ENCODE measurements at places on chromosomes 2 and 18.

DNA sequence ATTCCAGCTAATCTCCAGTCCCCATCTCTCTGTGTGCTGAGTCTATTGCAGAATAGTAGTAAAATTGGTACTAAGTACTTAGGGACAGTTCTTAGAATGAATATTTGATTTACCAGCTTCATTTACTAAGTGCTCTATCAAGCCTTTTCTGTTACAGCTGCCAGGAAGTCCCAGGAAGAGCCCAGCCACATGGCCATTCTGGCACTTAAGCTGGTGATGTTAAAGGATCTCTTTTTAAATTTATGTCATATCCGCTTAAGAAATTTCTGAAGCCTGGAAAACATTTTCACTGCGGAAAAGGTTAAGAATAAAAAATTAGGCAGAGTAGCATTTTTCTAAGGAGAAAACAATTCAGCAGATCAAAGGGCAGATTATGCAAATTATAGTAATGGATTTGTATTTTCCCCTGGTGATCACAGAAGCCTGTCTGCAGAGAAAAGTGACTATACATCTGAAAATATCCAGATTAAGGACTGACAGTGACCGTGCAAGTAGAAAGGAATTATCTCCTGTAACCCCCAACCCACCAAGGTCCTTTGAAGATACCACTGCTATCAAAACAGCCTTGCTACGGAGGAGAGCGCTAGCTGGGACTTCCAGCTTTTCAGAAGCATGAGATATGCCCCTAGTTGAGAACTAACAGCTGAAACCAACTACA is 260.8 kb downstream of the SH3BP4 start:
- H3K27me3 ChIP-seq, result peaks cover 9% of the 10 kb centered on the region
- no peak overlapping the region for H3K27ac ChIP-seq
- H3K36me3 ChIP-seq, result no peaks in the 10 kb centered on the region

DNA sequence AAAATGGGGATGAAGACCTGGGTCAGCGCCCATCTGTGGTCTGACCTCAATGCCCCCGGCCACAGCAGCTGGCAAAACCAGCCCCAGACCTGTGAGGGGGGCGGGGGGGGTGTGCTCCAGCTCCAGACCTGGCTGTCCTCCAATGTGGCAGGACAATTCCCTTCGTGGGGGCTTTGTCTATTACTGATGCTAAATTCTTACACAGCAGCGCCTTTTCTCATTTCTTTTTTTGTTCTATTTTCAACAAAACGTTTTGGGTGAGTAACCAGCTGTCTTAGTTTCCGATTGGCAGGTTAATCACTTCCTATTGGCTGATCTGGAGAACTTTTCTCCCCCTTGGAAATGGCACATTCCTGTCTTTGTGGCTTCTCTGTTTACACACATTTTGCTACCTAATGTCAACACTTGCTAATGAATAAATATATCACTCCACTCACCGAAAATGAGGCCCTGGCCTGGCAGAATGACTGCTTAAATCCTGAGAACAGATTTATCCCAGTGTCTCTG is 4.4 kb downstream of the SMAD7 start:
- H3K4me3 ChIP-seq, result no peak overlapping the region
- no peaks in the 10 kb centered on the region for H3K27me3 ChIP-seq
- H3K27ac ChIP-seq, result peak overlapping the region; percentile 90
- H3K4me1 ChIP-seq, result peaks cover 29% of the 10 kb centered on the region
- DNase-seq, result no peak
- H3K36me3 ChIP-seq, result no peaks in the 10 kb centered on the region

DNA sequence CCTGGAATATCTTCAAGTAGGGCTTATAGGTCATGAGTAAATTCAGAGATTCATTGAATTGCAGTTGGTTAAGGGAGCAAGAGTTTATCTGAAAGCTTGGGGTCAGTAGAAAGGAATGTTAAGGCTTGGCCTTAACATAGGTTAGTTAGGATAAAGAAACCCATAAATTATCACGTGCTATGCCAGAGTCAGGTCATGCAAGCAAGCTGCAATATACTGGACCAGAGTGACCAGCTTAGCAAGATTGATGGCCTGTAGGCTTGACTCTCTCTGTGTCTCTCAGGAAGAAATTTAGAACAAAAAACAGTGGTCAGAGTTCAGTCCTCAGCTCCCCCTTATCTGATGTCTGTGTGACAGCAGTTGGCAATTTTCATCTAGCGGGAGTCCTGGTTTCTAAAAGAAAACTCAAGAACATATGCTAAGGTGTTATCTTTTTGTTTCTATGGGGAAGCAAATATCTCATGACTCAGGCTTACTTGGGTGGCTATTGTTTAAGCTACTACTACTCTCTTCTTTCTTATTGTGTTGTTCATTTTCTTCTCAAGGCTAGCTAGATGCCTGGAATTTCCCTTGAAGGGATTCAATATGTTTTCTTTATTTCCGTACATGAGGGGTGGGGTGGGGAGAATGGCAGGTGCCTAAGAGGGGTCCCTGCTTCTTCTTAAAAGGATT is 28.7 kb upstream of the MARCO start:
- no peaks in the 10 kb centered on the region for H3K36me3 ChIP-seq
- no peak overlapping the region for H3K4me3 ChIP-seq
- no peak for DNase-seq
- H3K4me1 ChIP-seq, result no peaks in the 10 kb centered on the region

- H3K27me3 ChIP-seq, result peaks cover 3% of the 10 kb centered on the region
- H3K4me1 ChIP-seq, result no peaks in the 10 kb centered on the region
- no peak overlapping the region for H3K4me3 ChIP-seq
- no peak for DNase-seq
- no peak overlapping the region for H3K27ac ChIP-seq
These were observed 161.8 kb downstream of the LNPK start for GRCh38 chr2:175840256-175840655.

DNA sequence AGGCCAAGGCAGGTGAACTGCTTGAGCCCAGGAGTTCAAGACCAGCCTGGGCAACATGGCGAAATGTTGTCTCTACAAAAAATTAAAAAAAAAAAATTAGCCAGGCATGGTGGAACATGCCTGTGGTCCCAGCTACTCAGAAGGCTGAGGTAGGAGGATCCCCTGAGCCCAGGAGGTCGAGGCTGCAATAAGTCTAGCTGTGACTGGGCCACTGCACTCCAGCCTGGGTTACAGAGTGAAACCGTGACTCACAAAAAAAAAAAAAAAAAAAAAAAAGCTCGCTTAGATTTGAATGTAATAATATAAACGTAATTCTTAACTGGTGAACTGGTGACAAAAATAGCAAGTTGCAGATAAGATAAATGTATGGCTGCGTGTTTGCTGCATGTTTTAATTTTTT is 56.5 kb downstream of the TFCP2L1 start:
- H3K27me3 ChIP-seq, result no peaks in the 10 kb centered on the region
- no peak overlapping the region for H3K27ac ChIP-seq
- H3K36me3 ChIP-seq, result peaks cover under 1% of the 10 kb centered on the region
- no peak overlapping the region for H3K4me3 ChIP-seq
- DNase-seq, result no peak

DNA sequence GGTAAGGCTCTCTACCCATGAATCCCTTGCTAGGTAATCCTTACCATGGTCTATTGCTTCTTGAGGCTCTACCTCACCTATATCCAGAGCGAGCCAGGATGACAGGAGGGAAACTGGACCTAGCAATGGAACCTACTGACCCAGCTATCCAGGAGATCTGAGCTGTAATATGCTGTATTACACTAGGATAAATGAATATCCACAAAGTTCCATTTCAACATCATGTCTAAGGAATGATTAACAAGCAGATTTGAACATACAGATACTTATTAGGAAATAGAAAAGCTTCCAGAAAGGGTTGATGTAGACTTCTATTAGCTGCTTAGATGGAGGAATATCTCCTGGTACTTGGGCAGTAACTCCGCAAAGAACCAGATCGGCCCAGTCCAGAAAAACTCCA is 110.1 kb downstream of the BAZ2B start:
- no peak overlapping the region for H3K4me3 ChIP-seq
- no peaks in the 10 kb centered on the region for H3K27me3 ChIP-seq
- peaks cover 13% of the 10 kb centered on the region for H3K4me1 ChIP-seq
- DNase-seq, result no peak

DNA sequence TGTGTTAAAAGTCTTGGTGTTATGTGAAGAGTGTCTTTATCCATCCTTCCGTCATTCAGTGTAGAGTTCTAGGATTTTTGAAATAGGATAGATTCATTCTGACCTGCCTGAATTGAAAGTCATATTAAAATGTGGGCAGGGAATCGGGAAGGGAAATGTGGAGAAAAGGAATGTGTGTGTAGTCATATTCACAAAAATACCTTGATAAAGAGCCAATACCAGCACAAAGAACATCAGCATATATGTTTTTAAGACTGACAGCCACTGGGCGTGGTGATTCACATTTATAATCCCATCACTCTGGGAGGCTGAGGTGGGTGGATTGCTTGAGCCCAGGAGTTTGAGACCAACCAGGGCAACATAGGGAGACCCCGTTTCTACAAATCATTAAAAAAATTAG is 188.1 kb downstream of the CAMKMT start:
- H3K27ac ChIP-seq, result no peak overlapping the region
- H3K36me3 ChIP-seq, result peaks cover 6% of the 10 kb centered on the region
- no peak overlapping the region for H3K4me3 ChIP-seq

DNA sequence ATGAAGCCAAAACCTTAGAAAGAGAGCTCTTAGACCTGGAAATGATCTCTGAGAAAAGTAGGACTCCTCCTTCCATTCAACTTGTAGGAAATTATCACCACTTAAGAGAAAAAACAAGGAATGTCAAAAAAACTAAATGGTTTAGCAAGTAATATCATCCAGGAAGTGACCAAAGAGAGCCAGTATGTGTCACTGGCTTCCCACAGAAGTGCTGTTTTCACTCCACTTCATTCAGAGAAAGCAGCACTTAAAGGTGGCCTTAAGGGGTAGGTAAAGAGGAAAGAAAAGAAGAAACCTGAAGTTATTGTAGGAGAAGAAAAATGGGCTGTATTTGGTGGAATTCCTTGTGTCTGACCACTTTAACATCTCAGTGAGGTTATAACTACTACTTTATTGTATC is 414.4 kb upstream of the ETAA1 start:
- no peak overlapping the region for H3K27ac ChIP-seq
- no peak overlapping the region for H3K4me3 ChIP-seq
- H3K36me3 ChIP-seq, result no peaks in the 10 kb centered on the region
- no peaks in the 10 kb centered on the region for H3K4me1 ChIP-seq

- H3K36me3 ChIP-seq, result peaks cover 17% of the 10 kb centered on the region
- no peak overlapping the region for H3K27ac ChIP-seq
- DNase-seq, result no peak
- H3K27me3 ChIP-seq, result no peaks in the 10 kb centered on the region
These were observed 7.5 kb downstream of the TRAPPC12 start for GRCh38 chr2:3387011-3387410.

DNA sequence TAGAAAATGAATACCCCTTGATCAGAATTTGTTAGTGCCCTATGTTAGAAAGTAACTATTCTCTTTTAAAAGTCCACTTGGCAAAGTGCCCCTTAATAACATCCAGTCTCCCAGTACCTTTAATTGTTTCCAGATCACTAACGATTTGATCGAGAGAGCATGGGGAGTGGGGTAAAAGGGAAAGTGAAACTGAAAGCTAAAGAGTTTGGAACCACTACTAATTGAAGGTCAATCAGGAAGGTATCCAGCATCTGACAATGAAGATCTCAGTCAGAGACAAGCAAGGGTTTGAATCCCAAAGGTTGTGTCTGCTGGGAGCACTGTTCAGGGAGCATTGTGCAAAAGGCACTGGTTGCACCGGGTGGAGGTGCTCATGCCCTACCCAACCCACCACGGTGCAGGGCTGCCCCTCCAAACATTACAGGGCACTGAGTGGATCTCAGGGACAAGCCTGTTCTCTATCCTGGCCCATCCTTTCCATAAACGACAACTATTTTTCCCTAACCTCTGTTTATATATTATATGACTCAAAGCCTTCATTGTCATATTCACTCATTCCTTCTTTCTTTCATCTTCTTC is 14.6 kb upstream of the RIT2 start:
- no peaks in the 10 kb centered on the region for H3K36me3 ChIP-seq
- H3K27me3 ChIP-seq, result no peaks in the 10 kb centered on the region
- no peak overlapping the region for H3K4me3 ChIP-seq
- H3K27ac ChIP-seq, result no peak overlapping the region
- no peaks in the 10 kb centered on the region for H3K4me1 ChIP-seq

DNA sequence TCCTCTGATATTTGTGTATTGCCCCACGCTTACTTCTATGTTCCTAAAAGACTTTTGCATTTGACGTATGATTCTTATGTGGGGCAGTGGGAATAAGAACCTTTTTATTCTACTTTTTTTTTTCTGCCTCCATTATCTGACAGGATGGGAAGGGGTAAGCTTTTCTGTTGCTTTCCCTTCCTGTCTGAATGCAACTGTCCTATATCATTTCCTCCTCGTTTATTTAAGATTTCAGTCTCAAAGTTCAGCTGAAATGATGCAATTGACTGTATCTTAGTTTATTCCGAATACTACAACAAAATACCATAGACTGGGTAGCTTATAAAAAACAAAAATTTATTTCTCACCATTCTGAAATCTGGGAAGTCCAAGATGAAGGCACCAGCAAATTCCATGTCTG is 24.1 kb upstream of the HNMT start:
- no peak overlapping the region for H3K4me3 ChIP-seq
- H3K36me3 ChIP-seq, result no peaks in the 10 kb centered on the region
- H3K27me3 ChIP-seq, result peaks cover 4% of the 10 kb centered on the region
- no peak overlapping the region for H3K27ac ChIP-seq
- DNase-seq, result no peak

GRCh38 chr2:239967553-239968036 is 57.5 kb downstream of the NDUFA10 start:
- peaks cover 50% of the 10 kb centered on the region for H3K36me3 ChIP-seq
- no peak overlapping the region for H3K27ac ChIP-seq
- DNase-seq, result no peak
- no peaks in the 10 kb centered on the region for H3K27me3 ChIP-seq
- H3K4me3 ChIP-seq, result no peak overlapping the region

GRCh38 chr2:34892256-34892655 is 1293.2 kb upstream of the FAM98A start:
- no peak for DNase-seq
- no peaks in the 10 kb centered on the region for H3K27me3 ChIP-seq
- no peak overlapping the region for H3K27ac ChIP-seq
- no peak overlapping the region for H3K4me3 ChIP-seq
- no peaks in the 10 kb centered on the region for H3K4me1 ChIP-seq
- no peaks in the 10 kb centered on the region for H3K36me3 ChIP-seq

DNA sequence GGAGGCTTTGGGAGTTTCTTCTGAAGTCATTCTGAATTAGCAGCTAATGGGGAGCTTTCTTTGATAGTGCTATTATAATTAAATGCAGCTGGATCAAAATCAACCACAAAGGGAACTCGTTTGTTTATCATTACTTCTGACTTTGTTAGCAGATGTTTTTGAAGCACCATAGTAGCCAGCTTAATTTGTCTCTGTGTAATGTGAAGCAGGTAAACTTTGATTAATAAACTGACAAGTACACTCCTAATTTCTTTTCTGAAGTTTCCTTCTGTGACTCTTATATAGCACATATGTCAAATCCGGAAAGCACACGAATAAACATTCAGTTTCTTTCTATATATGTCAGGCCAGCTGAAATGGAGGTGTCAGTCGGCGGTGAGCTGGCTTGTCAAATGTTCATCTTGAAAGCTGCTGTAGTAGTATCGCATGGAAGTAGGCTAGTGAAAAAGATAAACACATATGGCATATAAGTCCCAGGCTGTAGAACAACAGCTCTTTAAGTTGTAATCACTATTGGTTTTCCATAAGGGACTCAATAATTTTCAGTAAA is 451.9 kb upstream of the ZEB2 start:
- DNase-seq, result no peak
- H3K27me3 ChIP-seq, result no peaks in the 10 kb centered on the region
- peaks cover 2% of the 10 kb centered on the region for H3K36me3 ChIP-seq
- no peak overlapping the region for H3K4me3 ChIP-seq
- H3K27ac ChIP-seq, result no peak overlapping the region
